ENCODE measurements at places on chromosomes 7 and 10.
A peak's percentile ranks its signal among the peaks of the same experiment; 100 is the strongest.

GRCh38 chr7:34309116-34309515 is 348.9 kb upstream of the NPSR1 start:
- no peak for DNase-seq

DNA sequence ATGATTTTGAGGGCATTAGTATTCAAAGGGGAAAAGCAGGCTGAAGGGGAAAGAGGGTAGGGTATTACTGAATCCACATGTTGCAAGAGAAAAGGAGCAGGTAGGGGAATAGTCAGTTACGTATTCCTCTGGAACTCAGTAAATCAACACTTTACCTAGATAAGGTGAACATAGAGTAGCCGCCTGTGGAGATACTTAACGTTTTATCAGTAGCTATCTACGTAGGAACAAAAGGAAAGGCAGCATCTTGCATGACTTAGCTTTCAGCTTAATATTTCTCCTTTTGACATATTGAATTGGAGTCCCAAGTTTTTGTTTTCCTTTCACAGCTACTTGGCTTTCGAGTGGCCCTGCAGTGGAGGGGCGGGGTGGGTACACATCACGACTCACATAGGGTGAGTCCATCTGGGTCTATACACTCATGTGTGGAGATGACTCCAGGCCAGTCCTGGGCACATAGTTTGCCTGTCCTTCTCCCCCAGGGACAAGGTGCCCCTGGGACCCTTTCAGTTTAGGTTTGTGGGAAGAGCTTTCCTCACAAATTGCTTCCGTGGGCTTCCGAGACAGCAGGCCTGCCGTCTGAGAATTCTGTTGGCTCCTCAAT is 48.1 kb downstream of the CCNY start:
- no peak for DNase-seq

DNA sequence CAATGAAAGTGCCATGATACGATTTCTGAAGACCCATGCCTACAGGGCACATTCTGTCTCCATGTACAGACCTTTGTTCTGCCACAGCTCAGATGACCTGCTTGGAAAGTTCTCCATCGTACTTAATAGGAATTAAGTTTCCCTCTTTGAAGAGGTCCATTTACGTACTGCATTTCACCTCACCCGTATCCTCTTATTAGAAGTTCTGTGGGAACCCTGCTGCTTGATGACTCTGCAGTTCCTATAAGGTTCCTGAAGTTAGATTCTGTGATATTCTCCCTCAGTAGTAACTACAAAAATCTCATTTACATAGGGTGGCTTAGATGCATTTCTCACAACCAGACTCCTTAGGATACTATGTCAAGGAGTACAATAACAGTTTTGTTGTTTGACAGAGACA is 50.9 kb downstream of the MINDY3 start:
- no peak for DNase-seq

DNA sequence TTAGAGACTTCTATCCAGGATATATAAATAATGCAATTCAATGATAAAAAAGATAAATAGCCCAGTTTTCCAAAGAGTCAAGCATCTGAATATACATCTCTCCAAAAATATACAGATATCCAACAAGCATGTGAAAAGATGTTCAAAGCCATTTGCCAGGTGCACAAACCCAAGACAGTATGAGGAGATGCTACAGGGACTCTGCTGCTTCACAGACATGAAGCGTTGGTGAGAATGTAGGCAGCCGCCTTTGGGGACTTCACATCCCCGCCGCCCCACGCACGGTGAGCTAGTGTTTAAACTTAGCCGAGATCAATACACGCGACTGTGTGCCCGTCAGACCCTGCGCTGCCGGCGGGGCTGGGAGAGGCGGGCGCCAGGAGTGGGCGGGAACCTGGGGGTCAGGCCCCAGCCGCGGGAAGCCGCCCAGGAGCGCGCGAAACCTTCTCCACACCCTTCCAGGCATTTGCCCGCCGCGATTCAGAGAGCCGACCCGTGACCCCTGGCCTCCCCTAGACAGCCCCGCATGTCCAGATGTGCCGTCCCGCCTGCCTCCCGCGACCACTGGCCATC is 927 bp upstream of the ALOX5 start:
- no peak for DNase-seq

DNA sequence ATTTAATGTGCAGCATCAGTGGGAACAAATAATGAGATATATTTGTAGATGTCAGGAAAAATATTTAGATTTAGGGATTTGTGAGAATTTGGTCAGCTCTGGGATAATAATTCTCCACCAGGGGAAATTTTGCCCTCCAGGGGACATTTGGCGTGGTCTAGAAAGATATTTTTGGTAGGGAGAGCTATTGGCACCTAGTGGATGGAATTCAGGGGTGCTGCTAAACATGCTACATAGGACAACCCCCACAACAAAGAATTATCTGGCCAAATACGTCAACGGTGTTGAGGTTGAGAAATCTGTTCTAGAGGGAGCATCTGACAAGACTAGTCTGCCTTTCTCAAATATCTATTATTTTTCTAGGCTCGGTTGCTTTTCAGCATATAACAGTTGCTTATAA is 2.1 kb downstream of the ADK start:
- no peak for DNase-seq

DNA sequence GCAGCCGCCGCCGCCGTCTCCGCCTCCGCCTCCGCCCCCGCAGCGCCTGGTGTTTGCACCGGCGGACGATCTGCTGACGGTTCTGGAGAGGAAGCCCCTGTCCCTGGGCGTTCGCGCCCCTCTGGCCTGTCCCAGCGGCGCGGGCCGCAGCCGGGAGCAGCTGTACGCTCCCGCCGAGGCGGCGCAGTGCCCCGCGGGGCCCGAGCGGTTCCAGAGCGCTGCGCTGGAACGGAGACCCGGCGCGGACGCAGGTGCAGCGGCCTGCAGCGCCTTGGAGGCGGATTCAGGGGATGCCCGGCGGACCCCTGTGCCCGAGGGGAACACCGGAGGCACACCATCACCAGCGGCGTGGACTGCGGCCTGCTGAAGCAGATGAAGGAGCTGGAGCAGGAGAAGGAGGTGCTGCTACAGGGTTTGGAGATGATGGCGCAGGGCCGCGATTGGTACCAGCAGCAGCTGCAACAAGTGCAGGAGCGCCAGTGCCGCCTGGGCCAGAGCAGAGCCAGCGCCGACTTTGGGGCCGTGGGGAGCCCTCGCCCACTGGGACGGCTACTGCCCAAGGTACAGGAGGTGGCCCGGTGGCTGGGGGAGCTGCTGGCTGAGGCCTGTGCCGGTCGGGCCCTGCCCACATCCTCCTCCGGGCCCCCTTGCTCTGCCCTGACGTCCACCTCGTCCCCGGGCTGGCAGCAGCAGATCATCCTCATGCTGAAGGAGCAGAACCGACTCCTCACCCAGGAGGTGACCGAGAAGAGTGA is 24.8 kb upstream of the ZNF735 start:
- no peak for DNase-seq

DNA sequence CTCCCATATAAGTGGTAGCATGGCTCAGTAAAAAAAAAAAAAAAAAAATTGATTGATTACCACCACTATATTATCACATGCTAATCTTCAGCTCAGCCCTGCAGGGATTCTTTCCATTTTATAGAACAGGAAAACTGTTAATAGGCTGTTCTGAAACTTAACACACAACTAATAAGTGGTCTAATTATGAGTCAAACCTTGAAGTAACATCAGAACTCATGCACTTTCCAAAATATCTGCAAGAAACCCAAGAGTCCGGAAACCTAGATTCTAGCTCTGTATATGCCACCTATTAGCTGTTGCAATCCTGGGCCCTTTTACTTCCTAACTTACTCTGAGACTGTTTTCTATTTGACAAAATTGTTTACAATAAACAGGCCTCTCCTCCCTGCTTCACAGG is 23.9 kb downstream of the SEM1 start:
- DNase-seq = no peak

- DNase-seq = no peak
These were observed 66.4 kb downstream of the RAMP3 start for GRCh38 chr7:45223728-45224630.

DNA sequence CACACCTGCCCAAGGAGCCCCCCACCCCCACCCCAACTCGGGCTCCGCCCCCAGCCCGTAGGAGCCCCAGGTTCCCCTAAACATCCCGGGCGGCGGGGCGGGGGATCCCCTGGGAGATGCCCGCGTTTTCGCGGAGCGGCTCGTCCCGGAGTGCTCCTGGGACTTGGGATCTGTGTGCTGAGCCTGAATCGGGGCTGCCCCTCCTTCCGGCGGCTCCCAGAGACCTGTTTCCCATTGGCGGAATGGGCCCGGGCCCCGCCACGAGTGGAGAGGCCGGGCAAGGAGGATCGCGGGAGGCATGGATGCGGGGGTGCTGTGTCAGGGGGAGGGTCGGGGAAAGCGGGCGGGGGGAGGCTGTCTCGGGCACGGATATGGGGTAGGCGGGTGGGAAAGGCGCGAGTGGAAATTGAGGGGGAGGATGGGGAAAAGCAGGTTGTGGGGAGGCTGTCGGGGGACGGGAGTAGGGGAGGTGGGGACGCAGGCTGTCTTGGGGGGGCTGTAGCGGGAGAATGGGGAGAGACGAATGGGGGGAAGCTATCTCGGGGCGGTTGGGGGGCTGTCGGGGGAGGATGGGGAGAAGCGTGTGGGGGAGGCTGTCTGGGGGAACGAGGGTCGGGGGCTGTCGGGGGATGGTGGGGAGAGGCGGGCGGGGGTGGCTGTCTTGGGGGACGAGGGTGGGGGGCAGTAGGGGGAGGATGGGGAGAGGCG is 572 bp upstream of the BHLHA15 start:
- no peak for DNase-seq

DNA sequence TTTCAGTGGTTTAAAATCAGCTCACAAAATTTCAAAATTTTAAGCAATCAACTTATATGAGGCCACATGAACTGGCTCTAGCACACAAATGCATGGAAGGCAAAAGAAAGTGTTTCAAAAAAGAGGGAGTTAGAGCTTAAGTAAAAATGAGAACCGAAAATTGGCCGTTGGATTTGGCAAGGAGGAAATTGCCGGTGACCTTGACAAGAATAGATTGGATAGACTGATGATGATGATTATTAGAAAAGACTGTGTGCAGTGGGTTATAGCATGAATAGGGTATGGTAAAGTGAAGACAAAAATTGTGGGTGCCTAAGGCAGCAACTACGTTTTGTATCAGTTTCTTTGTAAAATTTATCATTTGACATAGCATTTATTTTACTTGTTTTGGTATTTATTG is 175.7 kb downstream of the SEMA3D start:
- no peak for DNase-seq

GRCh38 chr10:26890956-26891355 is 30.2 kb upstream of the ABI1 start:
- DNase-seq = peak; percentile 84

GRCh38 chr7:143934526-143935325 is at the start of gene OR2F2:
TSS of gene OR2F2 (plus strand) at chr7:143935233. CDS start at chr7:143935233, 0 bp downstream.
- DNase-seq = no peak

- DNase-seq = no peak
These were observed 86.2 kb downstream of the APBB1IP start for GRCh38 chr10:26524161-26524896.

GRCh38 chr10:22630234-22631174 is 83.9 kb downstream of the PIP4K2A start:
- DNase-seq = no peak

GRCh38 chr10:95552679-95553342 is 8.4 kb downstream of the SORBS1 start:
- DNase-seq = no peak

- DNase-seq = no peak
These were observed 61.6 kb downstream of the NAMPT start for GRCh38 chr7:106223156-106223555.
